Fibroblast of upper back skin (primary cell): ENCODE measurements at places on chromosomes 7 and 10.

DNA sequence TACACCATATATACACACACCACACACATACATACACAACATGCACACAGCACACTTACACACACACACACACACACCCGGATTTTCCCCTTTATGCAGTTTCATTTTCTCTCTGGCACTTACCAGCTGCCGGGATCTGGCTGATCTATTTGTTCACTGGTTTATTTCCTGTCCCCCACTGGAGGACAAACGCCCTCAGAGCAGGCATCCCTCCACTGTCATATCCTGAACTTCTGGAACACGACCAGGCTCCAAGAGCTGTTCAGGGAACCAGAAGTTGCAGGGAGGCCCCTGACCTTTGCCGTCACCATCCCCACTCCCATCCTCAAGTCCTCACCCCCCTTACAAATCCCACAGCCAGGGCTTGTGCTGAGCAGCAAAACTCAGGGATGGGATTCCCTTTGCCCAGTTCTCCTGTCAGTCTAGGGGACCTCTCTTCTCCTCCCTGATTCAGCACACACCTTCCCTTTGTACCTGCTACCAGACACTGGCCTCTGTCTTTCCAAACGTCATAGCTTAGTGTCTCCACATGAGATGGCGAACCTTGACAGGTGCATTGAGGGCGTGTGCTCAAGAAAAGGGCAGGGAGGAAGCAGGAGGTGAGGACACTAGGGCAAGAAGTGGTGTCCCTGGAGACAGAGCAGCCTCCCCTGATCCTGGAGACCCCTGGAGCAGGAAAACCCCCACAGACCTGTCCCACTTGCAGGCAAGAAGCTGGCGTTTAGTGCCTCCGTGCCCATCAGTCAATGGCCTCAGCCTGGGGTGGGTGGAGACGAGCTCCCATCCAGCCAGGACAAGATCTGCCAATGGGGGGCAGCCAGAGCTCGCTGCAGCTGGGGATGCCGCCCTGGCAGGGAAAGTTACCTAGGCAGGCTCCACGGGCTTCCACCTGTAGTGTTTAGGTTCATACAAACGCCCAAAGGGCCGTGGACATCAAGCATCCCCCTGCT lies 12.7 kb upstream of the DOCK1 start:
- DNase-seq = no peak

GRCh38 chr10:91316486-91316885 lies 93.7 kb upstream of the HECTD2 start:
- no peak for DNase-seq

DNA sequence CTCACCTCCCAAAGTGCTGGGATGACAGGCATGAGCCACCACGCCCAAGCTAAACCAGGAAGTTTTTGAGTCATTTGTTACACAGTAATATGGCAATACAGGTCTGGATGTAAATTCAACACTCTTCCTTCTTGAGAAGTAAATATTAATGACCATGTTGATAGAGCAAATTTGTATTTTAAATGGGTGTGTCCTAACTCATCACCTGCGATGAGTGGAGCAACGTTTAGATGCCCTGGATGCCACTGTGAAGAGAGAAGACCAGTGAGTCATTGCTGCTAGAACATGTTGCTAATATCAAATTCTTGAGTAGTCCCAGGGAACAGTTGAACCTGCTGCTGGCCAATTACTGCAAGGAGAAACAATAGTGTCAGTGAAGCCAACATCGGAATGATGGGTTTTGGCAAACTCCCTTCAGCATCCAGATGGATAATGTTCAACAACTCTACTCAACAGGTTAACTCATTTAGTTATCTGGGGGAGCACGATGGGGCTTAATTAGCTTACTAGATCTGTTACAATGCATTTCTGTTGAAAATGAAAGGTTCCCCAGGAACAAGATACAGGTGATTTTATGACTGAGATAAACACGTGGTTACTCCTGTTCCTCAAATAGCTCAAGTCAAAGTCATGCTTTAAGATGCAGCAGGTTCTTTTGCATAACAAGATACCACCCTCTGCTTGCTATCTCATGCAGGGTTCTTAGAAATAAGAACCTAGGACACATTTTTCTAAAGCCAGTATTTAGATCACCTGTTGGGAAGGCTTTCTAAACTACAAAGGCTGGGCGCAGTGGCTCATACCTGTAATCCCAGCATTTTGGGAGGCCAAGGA lies 146.8 kb downstream of the CALN1 start:
- no peak for DNase-seq

- peak; percentile 3 for DNase-seq
Measured at GRCh38 chr7:115183431-115184057, 261.6 kb downstream of the MDFIC start.

DNA sequence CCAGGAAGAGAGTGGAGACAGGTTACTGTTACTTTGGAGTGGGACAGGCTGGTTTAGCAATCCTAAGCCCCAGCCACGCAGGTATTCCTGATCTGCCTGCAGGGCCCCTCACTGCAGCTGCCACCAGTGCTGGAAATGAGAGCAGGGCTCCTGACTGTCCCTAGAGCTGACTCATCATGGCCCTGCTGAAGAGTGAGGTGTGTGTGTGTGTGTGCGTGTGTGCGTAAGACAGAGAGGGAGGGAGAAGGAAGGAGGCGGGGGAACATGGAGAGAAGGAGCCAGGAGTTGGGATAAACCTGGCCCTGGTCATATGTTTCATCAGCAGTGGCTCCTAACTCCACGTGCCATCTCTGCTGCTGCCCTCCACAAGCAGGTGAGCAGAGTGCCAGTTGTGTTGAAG lies 3.6 kb downstream of the FOXI2 start:
- no peak for DNase-seq
